ENCODE measurements at places on chromosomes 5 and 9.
A peak's percentile ranks its signal among the peaks of the same experiment; 100 is the strongest.

- DNase-seq: no peak
Measured at GRCh38 chr5:80780761-80781285, 126.0 kb upstream of the DHFR start.

DNA sequence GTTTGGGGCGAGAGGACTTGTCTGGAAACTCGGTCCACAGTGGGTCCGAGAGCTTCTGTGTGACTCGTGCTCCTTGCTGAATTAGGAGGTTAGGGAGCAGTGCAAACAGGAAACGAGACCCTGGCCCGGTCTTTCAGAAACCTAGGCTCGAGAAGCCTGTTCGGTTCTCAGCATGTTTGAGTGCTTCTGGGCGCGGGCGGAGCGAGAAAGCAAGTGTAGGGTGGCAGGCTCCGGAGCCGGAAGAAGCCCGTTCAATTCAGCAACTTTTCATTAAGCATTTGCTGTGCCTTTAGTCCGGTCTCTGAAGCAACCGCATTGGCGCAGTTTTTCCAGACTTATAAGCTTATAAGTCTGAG is 547 bp downstream of the CLTA start:
- peak; percentile 15 for DNase-seq

- DNase-seq: no peak
Measured at GRCh38 chr9:75001719-75002421, 26.2 kb downstream of the CARNMT1 start.

DNA sequence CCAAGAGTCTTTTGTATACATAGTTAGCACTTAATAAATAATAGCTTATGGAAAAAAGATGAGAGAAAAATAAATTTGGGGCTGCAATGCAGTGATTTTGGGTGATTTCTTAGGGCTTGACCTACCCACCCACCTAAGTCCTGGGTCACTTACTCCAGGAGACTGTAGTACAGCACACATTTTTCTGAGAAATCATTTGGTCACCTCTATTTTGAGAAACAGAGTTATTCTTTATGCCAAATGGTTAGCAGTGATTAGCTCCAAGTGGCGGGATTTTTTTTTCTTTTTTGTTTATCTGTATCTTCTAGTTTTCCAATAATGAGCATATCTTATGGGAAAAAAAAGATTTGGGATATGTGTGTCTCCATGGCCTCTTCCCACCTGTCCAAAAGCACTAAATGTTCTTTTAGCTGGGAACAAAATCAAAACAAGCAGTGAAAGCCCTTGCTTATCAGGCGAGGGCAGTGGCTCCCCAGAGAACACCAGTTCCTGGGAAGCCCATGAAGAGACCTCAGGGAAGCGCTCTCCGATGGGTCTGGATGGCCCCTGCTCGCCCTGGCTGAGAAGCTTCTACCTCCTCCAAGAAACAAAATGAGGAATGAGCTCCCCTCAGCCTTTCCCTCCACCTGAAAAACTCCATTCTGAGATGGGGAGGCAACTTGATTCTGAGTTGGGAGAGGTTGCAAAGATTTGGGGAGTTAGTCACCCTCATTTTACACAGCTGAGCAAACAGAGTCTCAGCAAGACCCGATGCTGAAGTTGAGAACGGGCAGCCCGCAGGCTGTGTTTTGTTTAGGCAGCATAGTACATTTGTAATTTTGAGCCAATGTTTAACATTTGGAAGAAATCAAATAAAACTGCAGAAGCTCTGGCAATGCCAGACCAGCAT is 69.9 kb downstream of the CYFIP2 start:
- DNase-seq: no peak

DNA sequence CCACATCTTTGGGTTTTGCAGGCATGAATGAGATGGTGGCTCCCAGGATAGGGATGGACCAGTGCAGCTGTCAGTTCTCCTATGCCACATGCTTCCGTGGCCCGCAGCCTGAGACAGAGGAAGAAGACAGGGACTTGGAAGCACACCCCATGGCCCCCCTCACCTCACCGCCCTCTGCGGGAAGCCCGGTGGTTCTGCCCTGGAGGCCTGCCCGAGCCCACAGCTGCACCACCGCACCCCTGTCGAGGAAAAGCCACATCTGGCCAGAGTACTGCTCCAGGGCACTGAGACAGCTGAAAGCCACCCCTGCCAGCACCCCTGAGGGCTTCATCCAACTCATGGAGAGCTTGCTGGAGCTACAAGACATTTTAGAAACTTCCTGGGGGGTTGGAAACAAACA is 7.6 kb upstream of the TRMT10B start:
- no peak for DNase-seq

DNA sequence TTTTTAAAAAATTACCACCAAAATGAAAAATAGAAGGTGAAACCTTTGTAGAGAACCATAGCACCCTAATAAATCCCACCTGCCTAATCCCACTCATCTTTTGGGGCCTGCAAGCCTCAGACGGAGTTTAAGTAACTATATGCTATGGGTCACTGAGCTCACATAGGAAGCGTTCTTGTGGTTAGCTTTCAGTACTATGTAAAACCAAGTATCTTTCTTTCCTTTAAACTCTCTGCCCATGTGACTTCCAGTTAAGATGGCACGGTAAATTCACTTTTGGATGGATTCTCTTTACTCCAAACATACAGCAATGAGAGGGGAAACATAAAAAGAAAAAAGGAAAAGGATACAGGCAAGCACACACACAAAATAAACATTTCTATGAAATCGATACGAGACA is 50.9 kb downstream of the FANCC start:
- DNase-seq: no peak

GRCh38 chr9:3578786-3579185 is 53.0 kb upstream of the RFX3 start:
- no peak for DNase-seq

DNA sequence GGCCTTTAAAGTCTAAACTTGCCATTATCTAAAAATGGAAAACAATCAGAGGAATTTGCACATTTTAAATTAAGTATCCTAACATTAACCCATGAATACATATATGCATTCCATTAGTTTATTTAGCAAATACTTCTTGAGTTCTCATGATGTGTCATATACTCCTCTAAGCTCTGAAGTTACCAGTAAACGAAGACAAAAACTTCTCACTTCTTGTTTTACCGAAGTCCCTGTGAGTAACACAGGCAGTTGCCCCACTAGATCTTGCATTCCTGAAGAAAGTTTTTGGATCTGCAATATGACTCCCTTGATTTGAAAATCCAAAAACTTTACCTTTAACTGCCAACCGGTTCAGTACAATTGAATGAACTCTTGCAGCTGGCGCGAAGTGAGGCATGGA is 439.0 kb upstream of the MPDZ start:
- DNase-seq: no peak

GRCh38 chr5:96125231-96125891 is 163.7 kb upstream of the ELL2 start:
- no peak for DNase-seq

- no peak for DNase-seq
Measured at GRCh38 chr9:68492806-68493205, 47.9 kb downstream of the TMEM252 start.

DNA sequence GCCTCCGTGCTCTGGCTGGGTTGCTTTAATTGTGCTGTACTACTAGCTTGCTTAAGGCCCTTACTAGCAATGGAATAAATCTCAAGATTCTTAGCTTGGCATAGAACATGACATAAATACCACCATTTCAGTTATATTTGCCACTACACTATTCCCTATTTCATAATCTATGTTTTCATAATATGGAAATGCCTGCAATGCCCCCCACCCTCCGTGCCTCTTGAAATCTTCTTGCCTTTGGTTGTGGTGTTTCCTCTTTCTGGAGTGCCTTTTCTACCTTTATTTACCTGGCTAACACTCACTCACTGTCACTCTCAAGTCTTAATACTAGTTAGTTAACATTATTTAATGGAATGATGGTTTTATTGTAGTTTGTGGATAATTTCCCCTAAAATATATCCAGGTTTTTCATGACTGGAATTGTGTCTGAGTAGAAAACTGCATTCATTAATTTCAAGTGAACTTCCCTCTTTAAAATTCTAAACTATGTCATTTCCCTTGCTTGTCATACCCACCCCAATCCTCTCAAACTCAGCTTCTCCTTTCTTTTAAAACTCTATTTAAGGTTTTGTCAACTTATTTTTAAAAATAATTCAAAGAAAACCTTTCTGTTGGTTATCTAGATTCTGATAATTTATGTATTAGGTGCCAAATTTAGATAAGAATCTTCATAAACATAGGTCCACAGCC is 521.7 kb upstream of the DAB2 start:
- no peak for DNase-seq

- no peak for DNase-seq
Measured at GRCh38 chr5:139395844-139396640, 1.1 kb upstream of the PROB1 start.

GRCh38 chr5:107468276-107468675 is 202.5 kb downstream of the EFNA5 start:
- no peak for DNase-seq

GRCh38 chr9:91207729-91208418 is 153.8 kb downstream of the AUH start:
- no peak for DNase-seq

- DNase-seq: peak; percentile 71
Measured at GRCh38 chr5:80152778-80153177, 103.1 kb downstream of the SERINC5 start.

GRCh38 chr9:34010979-34011378 is 37.7 kb downstream of the UBAP2 start:
- peak; percentile 44 for DNase-seq

DNA sequence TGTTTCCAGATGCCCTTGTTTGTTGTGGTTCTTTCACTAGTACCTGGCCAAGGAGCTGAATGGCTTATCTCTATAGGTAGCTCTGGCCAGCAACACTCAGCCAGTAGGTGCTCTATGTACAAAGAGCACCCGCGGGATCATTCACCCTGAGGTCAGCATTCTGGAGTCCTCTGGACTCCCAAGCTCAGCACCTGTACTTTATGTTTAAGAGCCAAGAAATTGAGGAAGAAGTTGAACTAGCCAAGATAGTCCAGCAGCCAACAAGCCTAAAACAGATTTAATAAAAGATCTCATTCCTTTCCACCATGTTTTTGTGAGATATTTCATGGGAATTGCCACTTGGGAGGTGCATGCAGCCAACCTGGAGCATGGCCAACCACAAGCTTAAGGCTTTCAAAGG is 242.6 kb upstream of the PAPPA start:
- no peak for DNase-seq

DNA sequence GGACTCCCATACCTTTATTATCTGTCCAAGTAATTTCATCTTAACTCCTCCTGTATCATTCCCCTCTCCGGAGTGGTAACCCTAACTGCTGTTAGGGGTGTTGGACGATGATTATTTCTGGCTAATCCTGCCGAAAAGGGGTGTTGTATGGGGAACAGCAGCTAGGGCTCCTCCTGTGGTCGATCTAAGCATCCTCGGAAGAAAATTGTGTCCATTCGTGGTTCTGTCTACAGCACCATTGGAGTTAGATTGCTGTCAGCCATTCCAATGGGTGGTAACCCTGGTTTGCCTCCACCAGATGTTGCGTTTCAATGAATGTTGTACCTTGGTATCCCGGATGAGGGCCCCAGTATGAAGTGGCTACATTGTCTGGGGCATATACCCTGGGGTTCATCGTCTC is 35.6 kb upstream of the LMNB1 start:
- no peak for DNase-seq

- DNase-seq: no peak
Measured at GRCh38 chr9:128182893-128183588, 8.3 kb downstream of the CIZ1 start.

- DNase-seq: no peak
Measured at GRCh38 chr9:81071108-81071507, 618.2 kb downstream of the TLE1 start.

GRCh38 chr5:146745931-146746577 is 132.5 kb downstream of the PPP2R2B start:
- DNase-seq: no peak

DNA sequence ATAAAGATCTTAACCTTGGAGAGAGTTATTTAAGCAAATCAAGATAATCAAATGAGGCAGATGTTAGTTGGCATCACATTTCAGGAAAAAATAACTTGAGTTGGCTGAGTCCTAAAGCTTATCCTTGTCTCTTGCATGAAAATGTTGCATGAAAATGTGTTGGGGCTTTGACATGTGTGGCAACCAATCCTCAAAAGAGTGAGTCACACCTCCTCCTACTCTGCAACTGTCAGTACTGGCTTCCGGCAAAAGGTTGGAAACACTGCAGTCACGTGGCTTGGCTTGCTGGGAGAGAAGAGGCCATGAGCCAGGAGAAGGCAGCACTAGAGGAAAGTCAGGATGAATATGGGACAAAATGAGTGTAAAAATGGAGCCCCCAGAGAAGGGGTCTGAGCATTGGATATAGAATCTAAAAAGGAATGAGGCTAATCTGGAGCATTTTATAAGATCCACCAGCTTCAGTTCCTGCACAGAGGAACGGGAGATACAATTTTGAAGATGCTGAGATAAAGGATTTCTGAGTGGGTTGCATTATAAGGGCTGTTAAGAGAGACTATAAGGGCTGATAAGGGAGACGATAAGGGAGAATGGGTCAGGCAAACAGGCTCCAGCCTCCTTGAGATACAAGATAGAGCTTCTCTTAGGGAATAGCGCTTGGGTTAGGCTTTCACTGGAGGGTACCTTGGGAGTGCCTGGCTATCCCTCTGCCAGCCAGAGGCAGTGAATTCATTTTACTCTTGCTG is 43.1 kb downstream of the SPATA31D1 start:
- no peak for DNase-seq

GRCh38 chr5:88109818-88110217 is 158.8 kb downstream of the TMEM161B start:
- no peak for DNase-seq

DNA sequence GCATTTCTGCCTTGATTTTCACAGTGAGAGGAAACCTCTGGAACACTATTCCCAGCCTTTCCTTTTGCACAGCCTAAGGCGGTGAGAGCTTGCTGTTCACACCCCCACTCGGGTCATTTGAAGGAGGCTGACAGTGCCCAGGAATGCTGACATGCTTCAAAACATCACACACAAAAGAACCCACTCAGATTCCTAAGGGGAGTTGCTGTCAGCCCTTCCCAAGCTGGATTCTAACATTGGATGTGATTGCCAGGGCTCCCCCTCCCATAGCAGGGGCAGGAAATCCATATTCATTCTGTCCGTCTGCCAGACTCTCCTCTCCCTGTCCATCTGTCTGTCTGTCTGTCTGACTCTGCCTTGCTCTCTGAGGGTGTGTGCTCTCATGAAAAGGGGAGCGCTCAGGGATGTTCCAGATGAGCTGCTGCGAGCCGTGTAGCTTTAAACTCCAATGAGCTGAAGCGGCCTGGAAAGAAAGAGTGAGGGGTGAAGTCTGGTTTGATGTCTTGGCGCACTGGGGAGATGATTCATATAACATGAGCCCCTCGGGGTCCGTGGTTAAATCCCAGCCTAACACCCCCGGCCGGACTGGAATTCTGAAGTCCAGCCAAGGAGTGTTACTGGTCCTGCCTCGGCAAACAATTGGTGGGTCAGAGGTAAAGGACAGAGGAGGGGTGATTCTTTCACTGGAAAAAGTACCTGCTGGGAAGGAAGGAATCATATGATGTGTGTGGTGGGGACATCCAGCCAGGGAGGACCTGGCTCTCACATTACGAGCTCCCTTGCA is 517.0 kb downstream of the CCDC171 start:
- no peak for DNase-seq

GRCh38 chr9:95075700-95076099 is 241.8 kb downstream of the FANCC start:
- DNase-seq: no peak

GRCh38 chr5:134175921-134176510 is 734 bp downstream of the SKP1 start:
- DNase-seq: no peak

Measured in CD4-positive, alpha-beta T cell treated with Interleukin-4 for 1 hour (primary cell).